Stimulated activated CD4-positive, alpha-beta T cell treated with anti-CD3 and anti-CD28 coated beads, Interleukin-1b, Interleukin-23, amount 100 ng/mL, for 24 hours (primary cell): ENCODE measurements at places on chromosomes 3 and 15.

- no peak for DNase-seq
Measured at GRCh38 chr15:47718497-47719437, 1.5 kb downstream of the SEMA6D start.

DNA sequence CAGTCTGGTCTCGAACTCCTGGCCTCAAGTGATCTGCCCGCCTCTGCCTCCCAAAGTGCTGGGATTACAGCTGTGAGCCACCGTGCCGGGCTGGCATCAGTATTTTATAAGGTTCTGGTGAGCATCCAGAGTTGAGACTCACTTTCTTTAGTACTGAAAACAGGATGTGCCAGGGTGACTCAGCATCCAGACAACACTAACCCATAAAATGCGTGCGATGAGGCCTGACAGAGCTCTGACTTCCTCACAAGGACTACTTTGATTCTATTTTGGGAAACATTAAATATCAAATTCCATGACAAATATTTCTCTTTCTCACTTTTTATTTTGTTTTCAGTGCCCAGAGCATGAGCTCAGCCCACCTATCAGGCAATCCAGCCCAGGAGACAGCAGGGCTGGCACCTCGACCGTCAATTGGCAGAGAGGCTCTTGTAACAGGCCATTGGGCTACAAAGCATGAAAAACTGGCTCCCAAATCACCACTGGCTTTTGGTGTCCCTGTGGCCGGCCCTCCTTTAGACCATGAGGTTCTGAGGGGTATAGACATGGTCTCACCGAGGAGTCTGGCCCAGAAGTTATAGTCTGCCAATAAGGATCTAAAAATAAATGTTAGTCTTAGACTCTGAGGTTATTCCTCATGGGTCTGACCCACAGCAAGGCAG, 75.0 kb downstream of the FEM1B start:
- DNase-seq, result peak; percentile 21

GRCh38 chr15:92934716-92935115, 34.6 kb downstream of the CHD2 start:
- DNase-seq, result no peak

DNA sequence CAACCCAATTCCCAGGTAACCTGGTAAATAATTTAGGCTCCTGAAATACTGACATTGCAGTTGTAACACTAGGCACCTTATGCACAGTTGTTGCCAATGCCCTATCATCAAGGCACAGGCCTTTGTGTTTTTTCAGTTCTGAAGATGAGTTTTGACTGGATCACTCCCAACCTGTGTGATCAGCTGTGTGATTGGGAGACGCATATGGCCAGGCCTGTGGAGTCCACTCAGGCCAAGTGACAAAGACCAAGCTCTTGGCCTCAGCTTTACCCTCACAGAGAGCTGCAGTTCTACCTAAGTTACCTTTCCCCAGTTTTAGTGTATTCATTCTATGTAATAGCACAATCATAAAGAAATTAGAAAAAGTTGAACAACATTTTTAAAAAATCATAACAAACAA, 19.2 kb upstream of the AQP9 start:
- DNase-seq, result no peak

DNA sequence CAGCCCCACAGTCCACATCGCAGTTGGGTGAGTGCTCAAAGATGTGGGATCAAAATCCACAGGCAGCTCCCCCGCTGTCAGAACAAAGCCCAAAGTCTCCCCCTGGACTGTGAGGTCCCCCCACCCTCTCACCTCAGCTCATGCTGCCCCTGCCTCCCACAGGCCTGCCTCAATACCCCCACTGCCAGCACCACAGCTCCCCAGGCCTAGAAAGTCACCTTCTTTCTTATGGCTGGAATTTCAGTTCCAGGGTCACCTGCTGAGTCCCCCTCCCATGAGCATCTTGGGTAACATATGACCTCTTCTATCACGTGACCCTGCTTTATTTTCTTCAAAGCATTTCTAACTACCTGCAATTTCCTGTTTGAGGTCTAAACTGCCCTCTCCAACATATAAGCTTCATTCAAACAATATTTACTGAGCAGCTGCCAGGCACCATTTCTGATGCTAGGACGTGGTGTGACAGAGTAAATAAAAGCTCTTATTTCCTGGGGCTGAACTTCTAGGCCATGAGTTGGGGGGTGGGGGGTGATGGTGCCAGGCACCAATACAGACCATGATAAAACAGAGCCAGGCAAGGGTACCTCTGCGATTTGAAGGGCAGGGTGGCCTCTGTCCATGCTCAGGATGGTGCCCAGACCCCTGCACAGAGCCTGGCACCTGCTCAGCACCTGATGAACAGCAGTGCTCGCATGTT, 2.4 kb upstream of the TMEM89 start:
- no peak for DNase-seq

DNA sequence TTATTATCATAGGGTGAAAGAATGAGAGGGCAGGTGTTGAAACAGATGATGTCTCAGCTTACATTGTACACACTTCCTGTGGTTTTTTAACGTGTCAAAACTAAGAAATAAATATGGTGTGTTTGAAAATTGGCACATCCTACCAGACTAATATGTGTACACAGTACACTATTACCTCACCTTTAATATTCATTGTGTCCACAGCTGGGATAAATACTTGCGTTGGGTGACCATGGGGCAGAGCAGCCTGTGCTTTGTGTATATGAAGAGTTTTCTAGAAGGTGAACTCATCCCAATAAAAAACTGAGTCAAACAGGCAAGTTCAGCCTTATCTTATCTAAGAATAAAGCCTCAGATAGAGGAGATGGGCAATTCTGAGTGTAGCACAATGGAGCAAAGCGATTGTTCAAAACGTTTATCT, 17.3 kb downstream of the SUCNR1 start:
- DNase-seq, result no peak

- DNase-seq, result no peak
Measured at GRCh38 chr3:128546646-128547045, 53.6 kb upstream of the GATA2 start.
